Stimulated activated CD8-positive, alpha-beta memory T cell treated with anti-CD3 and anti-CD28 coated beads, Interleukin-4, amount 100 ng/mL, for 1 hour (primary cell): ENCODE measurements at places on chromosomes 1 and 21.

DNA sequence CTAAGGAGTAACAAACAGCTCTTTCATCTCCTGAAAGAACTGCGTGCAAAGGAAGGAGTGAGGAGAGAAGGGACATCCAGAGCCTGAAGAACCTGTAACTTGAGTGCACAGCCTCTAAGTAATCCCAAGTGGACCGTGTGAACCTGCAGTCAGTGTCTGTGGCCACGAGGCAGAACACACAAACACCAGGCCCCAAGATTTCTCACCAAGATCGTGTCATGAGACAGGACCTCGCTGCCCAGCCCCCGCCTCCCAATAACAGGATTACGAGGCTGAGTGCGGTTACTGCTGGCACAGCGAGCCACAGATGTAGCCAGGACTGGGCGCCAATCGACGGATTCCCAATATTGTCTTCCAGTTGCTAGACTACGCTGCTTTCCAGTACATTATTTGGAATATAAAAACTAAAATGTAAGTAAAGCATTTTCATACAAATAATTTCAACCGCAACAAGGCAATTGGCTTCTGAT is 101.3 kb upstream of the SLC25A33 start:
- no peak for DNase-seq

DNA sequence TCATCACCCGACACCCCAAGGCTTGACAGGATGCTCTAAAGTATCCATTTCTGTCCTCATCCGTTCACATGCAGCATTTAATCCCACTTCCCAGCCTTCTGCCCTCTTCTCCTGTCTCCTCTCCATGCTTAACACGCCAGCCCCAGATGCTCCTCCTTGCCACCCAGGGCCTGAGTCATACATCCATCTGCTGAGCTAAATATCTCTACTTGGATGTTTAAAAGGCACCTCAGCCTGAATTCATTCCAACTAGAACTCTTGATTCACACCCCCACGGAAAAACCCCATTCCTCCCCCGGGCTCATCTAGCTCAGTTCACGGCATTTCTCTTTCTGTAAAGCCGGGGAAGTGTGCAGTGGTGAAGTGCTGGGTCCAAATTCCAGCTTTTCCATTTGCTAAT is 27.7 kb downstream of the TEX35 start:
- DNase-seq = no peak

DNA sequence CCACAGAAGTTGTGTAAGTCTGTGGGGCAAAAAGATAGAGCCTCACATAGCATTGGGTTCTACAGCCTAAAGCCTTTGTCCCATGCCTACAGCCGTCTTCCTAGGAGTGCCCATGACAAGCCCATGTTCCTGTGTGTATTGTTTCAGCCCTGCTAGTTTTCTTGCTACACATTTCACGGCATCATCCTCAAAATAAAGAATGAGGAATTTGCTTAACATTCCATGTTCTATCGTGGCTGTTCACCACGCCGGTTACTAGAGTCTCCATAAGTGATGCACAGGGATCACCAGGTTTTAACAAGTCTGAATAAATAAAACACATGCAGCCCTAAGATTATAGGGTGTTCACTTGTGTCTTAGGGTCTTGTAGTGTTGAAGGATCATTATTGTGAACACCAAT is 87.4 kb upstream of the NGF start:
- no peak for DNase-seq

- DNase-seq = no peak
Measured at GRCh38 chr1:192577145-192578140, 1.9 kb downstream of the RGS1 start.

- DNase-seq = no peak
Measured at GRCh38 chr1:82348487-82348886, 547.8 kb downstream of the ADGRL2 start.

DNA sequence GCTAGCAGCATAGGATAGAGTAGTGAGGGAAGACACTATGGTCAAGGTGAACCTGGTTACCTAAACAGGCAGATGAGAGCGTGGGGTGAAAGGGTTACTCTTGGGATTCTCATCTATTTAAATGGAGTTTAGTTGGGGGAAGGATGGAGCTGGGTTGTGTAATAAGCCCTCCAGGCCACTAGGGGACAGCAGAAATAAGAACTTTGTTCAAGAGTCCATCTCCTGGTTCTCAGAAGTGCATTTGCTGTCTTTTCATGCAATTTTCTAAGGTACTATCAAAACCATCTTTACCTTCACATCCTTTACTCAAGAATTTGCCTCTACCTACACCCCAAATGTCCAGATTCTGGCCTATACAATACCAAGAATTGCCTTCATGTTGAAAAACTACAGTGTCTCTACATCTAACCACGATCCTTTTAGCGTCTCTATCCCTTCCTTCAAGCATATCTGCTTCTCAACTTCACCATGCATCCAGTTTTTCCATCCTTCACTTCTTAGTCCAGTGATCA is 28.0 kb downstream of the SLAMF1 start:
- DNase-seq = no peak

DNA sequence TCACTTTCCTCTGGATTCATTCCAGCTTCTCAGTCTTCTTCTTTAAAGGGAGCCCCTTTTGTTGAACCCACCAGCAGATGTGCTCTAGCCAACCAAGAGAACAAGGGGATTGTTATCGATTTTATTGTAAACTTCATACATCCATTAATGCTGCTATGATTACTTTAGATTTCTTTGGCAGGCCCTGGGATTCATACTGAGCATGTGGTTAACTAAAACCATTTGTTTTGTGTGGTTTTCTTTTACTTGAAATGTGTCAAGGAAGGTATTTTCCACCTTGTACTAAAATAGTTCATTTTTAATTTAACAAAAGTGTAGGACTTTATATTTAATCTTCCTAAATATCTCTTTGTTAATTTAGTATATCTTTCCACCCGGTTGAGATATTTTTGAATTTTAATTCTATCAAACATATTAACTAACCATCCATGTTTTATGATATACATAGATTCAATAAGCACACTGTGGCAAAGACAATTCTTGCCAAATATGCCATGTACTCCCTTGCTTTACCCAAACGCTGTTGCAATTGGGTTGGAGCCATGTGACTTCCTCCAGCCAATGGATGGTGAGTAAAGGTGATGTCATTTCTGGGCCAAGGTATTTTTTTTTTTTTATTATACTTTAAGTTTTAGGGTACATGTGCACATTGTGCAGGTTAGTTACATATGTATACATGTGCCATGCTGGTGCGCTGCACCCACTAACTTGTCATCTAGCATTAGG is 74.2 kb upstream of the LRRC8D start:
- DNase-seq = no peak

- DNase-seq = no peak
Measured at GRCh38 chr1:61111084-61112004, 29.0 kb downstream of the NFIA start.

DNA sequence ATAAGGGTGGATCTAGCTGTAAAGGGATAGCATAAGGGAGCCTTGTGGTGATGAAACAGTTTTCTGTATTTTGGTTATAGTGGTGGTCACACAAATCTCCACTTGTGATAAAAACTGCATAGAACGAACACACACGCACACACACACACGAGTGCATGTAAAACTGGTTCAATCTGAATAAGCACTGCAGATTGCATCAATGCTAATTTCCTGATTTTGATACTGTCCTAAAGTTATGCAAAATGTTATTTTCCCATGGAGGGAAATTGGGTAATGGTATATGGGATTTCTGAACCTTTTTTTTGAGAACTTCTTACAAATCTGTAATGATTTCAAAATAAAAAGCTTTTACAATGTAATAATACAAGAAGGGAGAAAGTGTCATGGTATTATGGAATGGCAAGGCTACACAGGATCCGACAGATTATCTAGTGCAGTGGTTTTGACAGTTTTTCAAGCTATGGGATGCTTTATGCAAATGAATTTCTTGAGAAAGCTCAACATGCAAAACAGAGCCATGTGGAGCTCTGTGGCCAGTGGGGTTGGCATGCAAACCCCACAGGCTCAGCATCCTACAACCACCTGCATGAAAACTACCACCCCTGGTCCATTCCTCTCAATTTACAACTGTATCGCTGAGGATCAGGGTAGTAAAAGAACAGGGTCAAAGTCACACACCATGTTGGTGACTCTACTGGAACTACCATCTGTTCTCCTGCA is 18.8 kb downstream of the SLC41A1 start:
- no peak for DNase-seq

DNA sequence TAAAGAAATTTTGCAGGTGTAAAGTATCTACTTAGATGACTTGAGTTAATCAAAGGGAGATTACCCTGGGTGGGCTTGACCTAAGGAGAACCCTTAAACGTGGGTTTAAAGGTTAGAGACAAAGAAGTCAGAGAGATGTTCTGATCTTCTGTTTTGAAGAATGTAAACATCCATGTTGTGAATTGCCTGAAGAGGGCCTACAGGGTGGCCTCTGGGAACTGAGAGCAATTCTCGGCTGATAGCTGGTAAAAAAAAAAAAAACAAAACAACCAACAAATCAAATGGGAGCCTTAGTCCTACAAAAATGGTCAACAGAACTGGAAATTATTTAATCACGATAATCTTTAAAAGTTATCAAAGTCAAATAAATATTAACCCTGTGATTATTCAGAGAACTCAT is 89.4 kb upstream of the BCL10 start:
- DNase-seq = no peak
